Esophagus squamous epithelium (tissue), 5 donors: ENCODE measurements at places on chromosomes 2 and 18.

- no peaks in the 10 kb centered on the region for H3K36me3 ChIP-seq
- no peak for DNase-seq
- peaks cover 49% of the 10 kb centered on the region for H3K4me1 ChIP-seq
- H3K4me3 ChIP-seq, result no peak overlapping the region
Observed at GRCh38 chr2:173079141-173079540, 3.5 kb downstream of the MAP3K20 start.

DNA sequence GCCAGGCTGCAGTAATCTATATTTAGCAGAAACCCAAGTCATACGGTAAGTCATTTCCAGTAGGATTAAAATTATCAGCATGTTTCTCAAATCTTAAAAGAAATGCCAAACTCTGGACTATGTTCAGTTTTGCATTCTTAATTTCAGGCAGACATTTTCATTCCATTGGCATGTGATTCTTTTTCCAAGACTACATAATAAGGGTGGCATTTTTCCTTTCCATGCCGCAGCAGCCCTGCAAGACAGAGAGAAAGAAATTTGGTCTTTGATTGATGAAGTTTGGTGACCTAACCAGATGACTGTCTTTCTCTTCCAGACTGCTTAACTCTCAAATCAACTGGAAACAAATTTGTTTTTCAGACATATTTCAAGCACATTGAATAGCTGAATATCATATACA lies 118.1 kb downstream of the FHOD3 start:
- no peak overlapping the region for H3K4me3 ChIP-seq
- no peaks in the 10 kb centered on the region for H3K27me3 ChIP-seq
- H3K27ac ChIP-seq, result no peak overlapping the region
- no peaks in the 10 kb centered on the region for H3K36me3 ChIP-seq
- DNase-seq, result no peak
- H3K4me1 ChIP-seq, result peaks cover 18% of the 10 kb centered on the region

GRCh38 chr2:27962006-27962405 lies 71.5 kb downstream of the BABAM2 start:
- DNase-seq, result no peak
- no peak overlapping the region for H3K4me3 ChIP-seq
- no peaks in the 10 kb centered on the region for H3K27me3 ChIP-seq
- H3K36me3 ChIP-seq, result no peaks in the 10 kb centered on the region
- peaks cover 32% of the 10 kb centered on the region for H3K4me1 ChIP-seq
- H3K27ac ChIP-seq, result no peak overlapping the region

DNA sequence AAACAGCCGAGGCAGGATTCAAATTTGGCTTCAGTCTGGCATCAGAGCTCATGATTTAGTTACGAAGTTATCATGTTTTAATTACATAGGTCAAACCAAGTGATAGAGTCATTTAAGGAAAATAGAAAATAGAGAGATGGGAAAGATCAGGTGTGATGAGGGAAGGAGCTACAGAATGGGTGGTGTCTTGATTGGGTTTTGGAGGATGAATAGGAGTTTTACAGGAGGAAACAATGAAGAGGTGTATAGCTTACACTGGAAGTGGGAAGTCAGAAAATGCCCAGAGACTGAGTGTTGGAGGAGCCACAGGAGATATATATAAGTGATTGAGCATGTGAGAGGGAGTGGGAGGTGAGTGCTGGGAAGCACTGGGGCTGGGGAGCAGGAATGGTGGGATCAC lies 264.2 kb upstream of the TNP1 start:
- no peak overlapping the region for H3K27ac ChIP-seq
- H3K27me3 ChIP-seq, result no peaks in the 10 kb centered on the region
- H3K4me3 ChIP-seq, result no peak overlapping the region
- DNase-seq, result no peak

GRCh38 chr2:218622606-218623365 lies 15.1 kb downstream of the PLCD4 start:
- H3K4me1 ChIP-seq, result no peaks in the 10 kb centered on the region
- no peak overlapping the region for H3K4me3 ChIP-seq
- H3K27me3 ChIP-seq, result no peaks in the 10 kb centered on the region
- DNase-seq, result no peak
- H3K27ac ChIP-seq, result no peak overlapping the region

GRCh38 chr2:197889041-197889440 lies 84.6 kb downstream of the PLCL1 start:
- H3K4me3 ChIP-seq, result no peak overlapping the region
- peaks cover 7% of the 10 kb centered on the region for H3K4me1 ChIP-seq
- no peak for DNase-seq
- no peaks in the 10 kb centered on the region for H3K27me3 ChIP-seq

GRCh38 chr2:42722320-42723190 lies 41.4 kb downstream of the OXER1 start:
- peak; percentile 12 for DNase-seq
- no peak overlapping the region for H3K27ac ChIP-seq
- no peak overlapping the region for H3K4me3 ChIP-seq
- no peaks in the 10 kb centered on the region for H3K36me3 ChIP-seq
- H3K27me3 ChIP-seq, result no peaks in the 10 kb centered on the region
- peaks cover 5% of the 10 kb centered on the region for H3K4me1 ChIP-seq

DNA sequence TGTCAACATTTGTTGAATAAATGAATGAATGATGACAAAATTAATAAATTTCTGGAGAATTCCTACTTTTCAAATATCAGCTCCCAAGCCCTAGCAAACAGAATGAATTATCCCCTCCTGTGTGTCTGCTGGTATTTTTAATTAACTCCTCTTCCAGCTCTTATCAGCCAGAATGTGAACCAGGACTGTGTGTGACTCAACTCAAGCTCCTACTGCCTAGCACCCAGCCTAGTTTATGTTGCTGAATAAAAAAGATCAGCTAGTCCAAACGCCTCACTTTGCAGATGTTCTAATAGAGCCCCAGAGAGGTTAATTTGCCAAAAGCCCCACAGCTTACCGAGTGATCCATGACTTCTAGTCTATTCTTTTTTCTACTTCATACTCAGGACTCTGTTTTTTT lies 50.3 kb downstream of the RABL2A start:
- H3K36me3 ChIP-seq, result no peaks in the 10 kb centered on the region
- no peak for DNase-seq
- no peak overlapping the region for H3K4me3 ChIP-seq
- H3K4me1 ChIP-seq, result no peaks in the 10 kb centered on the region
- no peaks in the 10 kb centered on the region for H3K27me3 ChIP-seq

- no peak for DNase-seq
- H3K27ac ChIP-seq, result peak overlapping the region; percentile 14
- no peaks in the 10 kb centered on the region for H3K36me3 ChIP-seq
- no peaks in the 10 kb centered on the region for H3K4me1 ChIP-seq
- H3K4me3 ChIP-seq, result no peak overlapping the region
Observed at GRCh38 chr2:170501421-170502043, 213.6 kb upstream of the SP5 start.

- H3K27me3 ChIP-seq, result no peaks in the 10 kb centered on the region
- H3K4me1 ChIP-seq, result no peaks in the 10 kb centered on the region
- H3K4me3 ChIP-seq, result no peak overlapping the region
- H3K36me3 ChIP-seq, result no peaks in the 10 kb centered on the region
- DNase-seq, result no peak
Observed at GRCh38 chr2:181185948-181186347, 205.5 kb downstream of the UBE2E3 start.

DNA sequence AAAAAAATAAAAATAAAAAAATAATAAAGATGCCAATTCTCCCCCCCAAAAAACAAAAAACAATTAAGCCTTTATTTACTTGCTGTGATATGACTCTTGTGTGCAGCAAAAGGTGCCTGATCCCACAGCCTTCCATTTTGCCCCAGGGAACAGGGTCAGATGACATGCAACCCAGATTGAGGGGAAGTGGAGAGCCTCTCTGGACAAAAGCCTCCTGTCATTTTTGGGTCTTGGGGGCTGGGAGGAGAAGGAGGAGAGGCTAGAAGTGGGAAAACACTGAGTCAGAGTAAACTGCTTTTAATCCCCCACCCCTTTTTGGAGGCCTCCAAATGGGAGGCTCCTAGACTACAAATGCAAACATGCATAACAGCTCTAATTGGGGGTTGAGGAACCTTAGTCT lies 46.6 kb upstream of the SCG2 start:
- DNase-seq, result no peak
- no peak overlapping the region for H3K27ac ChIP-seq
- no peaks in the 10 kb centered on the region for H3K36me3 ChIP-seq
- no peaks in the 10 kb centered on the region for H3K4me1 ChIP-seq

DNA sequence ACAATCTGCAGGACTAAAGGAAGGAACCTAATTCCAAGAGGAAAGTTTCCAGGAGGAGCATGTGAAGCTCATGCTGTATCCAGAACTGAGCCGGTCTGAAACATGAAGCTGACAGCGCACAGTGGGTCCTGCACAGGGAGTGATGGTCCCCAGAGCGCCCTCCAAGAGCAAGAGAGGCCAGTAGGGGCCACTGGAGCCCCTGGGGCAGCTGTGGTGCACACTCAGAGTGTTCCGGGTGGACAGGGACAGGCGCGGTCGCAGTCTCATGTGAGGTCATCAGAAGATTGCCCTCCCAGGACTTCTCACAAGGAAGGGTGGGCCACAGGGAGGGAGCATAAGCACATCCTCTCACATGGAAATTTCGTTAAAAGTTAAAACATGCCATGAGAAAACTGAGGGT lies 355.9 kb downstream of the EIPR1 start:
- no peak for DNase-seq
- H3K27ac ChIP-seq, result no peak overlapping the region
- H3K4me3 ChIP-seq, result no peak overlapping the region
- H3K4me1 ChIP-seq, result no peaks in the 10 kb centered on the region
- no peaks in the 10 kb centered on the region for H3K36me3 ChIP-seq
- H3K27me3 ChIP-seq, result no peaks in the 10 kb centered on the region

GRCh38 chr2:161223139-161223732 lies 63.0 kb downstream of the TANK start:
- H3K27me3 ChIP-seq, result no peaks in the 10 kb centered on the region
- DNase-seq, result no peak
- peaks cover 62% of the 10 kb centered on the region for H3K36me3 ChIP-seq

- H3K4me1 ChIP-seq, result peaks cover 31% of the 10 kb centered on the region
- H3K36me3 ChIP-seq, result no peaks in the 10 kb centered on the region
- peak within 1 kb of the TSS; percentile 42 for H3K4me3 ChIP-seq
Observed at GRCh38 chr2:106885971-106886915, at the start of gene ST6GAL2. TSS of gene ST6GAL2 (minus strand) at chr2:106886167. CDS start at chr2:106843977, 42,190 bp downstream.

DNA sequence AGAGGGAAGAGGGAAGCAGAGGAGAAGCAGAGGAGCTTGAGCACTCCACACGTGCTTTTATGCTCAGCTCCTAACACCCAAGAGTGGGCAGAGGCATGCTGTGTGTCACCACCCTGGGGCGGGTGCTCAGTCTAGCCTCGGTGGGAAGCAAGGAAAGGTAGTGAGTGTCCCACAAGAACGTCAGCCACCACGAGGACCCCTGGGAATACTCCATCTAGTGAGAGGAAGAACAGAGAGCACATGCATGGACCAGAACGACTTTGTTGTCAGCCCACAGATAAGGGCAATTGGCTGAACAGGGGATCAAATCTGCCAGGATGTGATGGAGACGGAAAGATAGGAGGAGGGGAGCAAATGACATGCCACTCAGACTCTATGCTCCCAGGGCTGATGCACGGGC lies 83.4 kb downstream of the XDH start:
- H3K27me3 ChIP-seq, result peaks cover 8% of the 10 kb centered on the region
- H3K4me1 ChIP-seq, result no peaks in the 10 kb centered on the region
- no peak for DNase-seq

- no peaks in the 10 kb centered on the region for H3K36me3 ChIP-seq
- peaks cover 5% of the 10 kb centered on the region for H3K4me1 ChIP-seq
- no peak overlapping the region for H3K27ac ChIP-seq
- no peaks in the 10 kb centered on the region for H3K27me3 ChIP-seq
- DNase-seq, result no peak
Observed at GRCh38 chr2:120586507-120587278, 149.0 kb upstream of the GLI2 start.
